Fibroblast of lung (primary cell): ENCODE measurements at places on chromosomes 1 and 21.

DNA sequence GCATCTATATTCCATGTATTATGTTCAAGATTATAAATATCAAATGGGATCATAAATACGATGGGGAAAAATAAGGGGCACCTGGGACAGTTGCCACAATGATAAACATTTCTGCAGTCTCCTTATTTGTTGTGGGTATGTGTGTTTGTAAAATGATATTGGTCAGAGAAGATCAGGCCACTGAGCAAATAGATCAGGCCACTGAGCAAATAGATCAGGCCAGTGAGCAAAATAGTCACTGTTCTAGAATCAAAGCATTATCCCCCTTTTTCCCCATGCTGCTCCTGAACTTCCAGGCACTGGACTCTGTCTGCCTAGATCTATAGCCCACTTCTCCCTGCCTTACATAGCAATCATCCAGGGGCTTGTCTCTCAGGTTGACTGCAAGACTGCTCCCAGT is 599.8 kb upstream of the USP24 start:
- no peak for DNase-seq

GRCh38 chr1:108826081-108826635 is 30.7 kb downstream of the AKNAD1 start:
- no peak for DNase-seq

- DNase-seq, result peak; percentile 93
These were observed 4.9 kb upstream of the TNFRSF1B start for GRCh38 chr1:12161662-12162458.

GRCh38 chr1:93584261-93585003 is 97.2 kb downstream of the BCAR3 start:
- no peak for DNase-seq

DNA sequence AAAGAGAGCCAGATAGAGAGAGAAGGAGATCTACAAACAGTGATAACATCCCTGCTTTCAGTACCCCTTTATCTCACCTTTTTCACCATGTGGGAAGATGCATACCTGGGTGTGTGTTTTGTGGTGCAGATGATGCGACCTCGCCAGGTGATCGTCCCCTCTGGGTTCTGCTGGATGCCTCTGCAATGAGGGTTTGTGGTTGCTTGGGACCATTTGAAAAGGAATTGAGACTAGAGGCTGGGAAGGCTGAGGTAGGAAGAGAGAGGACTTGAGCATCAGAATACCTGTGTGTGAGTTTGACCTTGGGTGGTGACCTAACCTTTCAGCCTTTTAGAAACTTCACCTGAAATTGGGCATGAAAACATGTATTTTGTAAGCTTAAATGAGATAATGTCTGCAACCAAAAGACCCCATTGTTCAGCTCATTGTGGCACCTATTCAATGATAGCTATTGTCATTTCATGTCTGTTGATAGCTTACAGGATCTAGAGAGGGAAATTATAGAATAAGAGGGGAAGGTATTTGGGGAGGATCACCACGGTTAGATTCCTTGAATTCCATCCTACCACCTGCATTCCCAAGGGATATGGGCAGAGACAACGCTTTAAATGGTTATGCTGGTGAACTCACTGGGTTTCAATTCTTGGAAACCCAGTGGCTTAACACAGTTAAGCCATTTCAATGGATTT is 125.7 kb downstream of the IGSF21 start:
- DNase-seq, result no peak

DNA sequence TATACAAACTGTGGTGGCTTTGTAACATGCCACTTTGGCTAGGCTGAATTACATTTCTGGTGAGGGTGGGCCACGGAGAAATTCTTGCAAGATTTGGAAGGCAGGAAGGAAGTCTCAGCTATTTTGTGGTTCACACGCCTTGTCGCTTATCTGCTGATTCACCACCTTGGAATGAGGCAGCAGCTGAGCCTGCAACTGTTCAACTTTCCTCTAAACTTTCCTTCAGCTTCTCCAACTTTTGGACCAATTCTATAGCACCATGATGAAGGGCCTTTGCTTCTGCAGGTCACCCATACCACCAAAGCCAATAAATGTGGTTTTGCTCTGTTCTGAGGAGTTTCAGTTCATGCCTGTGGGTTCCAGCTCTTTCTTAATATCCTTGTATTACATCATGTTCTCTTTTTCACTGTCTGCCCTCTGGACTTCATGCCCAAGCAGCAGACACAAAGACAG is 337.6 kb upstream of the SNX7 start:
- peak; percentile 99 for DNase-seq

- DNase-seq, result no peak
These were observed 8.7 kb downstream of the ZC3H12A start for GRCh38 chr1:37482796-37483744.

- no peak for DNase-seq
These were observed 1.9 kb upstream of the SDE2 start for GRCh38 chr1:226001088-226001487.

DNA sequence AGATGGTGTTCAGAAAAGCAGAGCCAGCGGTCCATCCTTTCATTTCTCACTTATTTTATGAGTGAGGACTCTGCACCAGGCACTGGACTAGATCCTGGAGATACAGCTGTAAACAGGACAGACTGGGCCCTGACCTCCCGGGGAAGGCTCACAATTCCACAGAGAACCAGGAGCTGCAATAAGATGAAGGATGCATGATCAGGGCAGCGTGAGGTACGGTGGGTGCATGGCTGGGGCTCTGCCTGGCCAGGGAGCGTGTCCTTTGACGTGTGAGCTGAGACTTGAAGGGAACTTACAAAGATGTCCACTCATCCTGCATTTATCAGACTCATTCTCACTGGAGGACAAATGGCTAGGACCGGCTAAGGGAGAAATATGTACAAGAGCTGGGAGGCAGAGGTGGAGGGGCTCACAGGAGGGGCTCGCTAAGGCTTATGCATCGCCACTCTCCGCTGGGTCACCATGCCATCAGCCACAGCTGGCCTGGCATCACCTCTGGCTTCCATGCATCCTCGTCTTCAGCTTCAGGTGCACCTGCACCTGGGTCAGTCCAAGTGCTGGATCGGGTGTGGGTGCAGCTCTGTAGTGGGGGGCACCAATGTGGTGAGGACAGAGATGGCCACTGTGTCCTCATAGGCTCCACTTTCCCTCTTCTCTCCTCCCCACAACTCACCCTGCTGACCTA is 213.9 kb downstream of the TOMM20 start:
- DNase-seq, result no peak

DNA sequence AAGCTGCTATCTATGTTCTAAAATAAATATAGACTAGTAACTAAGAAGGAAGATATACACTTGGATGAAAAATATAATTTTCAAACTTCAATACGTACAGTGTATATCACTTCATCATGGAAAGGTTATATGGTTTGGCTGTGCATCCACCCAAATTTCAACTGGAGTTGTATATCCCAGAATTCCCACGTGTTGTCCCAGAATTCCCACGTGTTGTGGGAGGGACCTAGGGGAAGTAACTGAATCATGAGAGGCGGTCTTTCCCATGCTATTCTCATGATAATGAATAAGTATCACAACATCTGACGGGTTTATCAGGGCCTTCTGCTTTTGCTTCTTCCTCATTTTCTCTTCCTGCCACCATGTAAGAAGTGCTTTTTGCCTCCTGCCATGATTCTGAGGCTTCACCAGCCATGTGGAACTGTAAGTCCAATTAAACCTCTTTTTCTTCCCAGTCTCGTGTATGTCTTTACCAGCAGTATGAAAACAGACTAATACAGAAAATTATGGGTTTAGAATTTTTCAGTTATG is 10.7 kb downstream of the NEGR1 start:
- DNase-seq, result no peak

DNA sequence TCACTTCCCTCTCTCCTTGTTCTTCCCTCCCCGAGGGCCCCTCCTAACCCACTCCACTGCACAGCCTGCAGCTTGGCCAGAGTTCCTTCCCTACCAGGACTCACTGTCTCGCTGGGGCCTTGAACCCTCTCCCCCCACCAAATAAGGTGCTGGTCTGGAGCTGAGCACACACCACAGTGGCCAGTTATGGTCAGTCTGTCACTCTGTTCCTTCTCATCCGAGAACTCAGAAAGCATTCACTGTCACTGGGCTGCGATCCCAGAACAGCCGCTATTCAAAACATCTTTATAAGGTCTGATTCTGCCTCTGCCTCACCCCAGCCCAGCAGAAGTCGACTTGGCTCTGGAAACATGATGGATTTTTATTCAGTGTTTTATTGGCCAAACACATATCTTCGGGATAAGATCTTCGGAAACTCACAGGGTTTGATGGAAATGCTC is 19.8 kb upstream of the LBR start:
- peak; percentile 60 for DNase-seq

DNA sequence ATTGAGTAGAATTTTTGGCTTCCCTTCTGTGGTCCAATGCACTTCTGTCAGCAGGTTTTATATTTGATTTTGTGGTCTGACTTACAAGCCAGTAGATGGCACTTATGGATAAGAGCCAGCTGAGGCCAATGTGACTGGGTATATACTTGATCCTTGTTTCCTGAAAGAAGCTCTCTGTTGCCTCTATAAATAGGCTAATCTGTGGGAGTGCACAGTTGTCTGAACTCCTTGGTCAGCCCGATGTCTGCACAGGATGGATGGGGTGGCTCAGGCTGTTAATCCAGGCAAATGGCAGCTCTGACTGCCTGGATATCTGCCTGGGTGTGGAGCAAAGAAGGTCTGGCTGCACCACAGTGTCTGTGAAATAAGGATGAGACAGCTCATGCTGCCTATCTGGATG is 1183.7 kb upstream of the PRMT6 start:
- DNase-seq, result no peak

DNA sequence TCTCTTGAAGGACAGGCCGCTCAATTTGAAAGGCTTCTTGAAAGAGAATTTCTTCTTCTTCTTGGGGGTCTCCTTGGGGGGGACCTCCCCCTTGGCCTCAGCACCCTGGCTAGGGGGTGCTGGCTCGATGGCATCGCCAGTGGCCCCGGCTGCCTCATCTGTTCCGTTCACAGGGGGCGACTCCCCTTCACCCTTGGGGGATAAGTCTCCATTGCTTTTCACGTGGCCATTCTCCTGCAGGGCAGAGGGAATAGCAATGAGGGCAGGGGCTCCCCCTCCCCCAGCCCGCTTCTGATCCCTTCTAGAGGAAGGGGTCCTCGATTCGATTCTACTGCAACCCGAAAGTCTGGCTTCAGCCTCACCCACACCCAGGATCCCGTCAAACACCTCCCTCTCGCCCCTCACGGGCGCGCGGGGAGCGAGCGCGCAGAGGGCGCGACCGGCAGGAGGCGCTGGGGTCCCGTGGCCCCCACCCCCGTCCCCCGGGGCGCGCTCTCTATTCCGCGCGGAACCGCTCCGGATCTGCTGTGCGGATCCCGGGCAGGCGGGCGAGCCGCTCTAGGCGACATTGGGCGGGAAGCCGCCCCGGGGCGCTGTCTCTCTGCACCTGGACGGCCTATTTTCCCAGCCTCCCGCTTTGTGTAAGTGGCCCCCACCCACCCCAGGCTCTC is 1.0 kb downstream of the MARCKSL1 start:
- DNase-seq, result peak; percentile 37

- no peak for DNase-seq
These were observed 39.3 kb downstream of the CDKN2C start for GRCh38 chr1:51009381-51009780.

DNA sequence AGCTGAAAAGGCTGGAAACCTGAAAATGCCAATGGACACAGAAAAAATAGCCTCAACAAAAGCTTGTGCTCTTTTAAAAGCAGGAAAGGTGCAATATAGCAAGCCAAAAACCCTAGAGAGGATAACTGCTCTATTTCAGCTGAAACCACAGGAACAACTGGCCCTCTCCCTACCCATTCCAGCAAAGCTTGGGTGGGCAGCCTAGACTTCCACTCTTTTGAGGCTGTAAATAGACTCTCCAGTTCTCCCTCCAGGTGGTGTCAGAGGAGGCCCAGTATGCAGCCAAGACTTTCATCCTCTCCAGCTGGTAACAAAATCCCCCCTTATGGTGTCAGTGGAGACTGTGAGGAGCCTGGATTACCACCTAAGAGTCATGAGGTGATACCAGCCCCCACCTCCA is 206.9 kb upstream of the PLD5 start:
- DNase-seq, result no peak

DNA sequence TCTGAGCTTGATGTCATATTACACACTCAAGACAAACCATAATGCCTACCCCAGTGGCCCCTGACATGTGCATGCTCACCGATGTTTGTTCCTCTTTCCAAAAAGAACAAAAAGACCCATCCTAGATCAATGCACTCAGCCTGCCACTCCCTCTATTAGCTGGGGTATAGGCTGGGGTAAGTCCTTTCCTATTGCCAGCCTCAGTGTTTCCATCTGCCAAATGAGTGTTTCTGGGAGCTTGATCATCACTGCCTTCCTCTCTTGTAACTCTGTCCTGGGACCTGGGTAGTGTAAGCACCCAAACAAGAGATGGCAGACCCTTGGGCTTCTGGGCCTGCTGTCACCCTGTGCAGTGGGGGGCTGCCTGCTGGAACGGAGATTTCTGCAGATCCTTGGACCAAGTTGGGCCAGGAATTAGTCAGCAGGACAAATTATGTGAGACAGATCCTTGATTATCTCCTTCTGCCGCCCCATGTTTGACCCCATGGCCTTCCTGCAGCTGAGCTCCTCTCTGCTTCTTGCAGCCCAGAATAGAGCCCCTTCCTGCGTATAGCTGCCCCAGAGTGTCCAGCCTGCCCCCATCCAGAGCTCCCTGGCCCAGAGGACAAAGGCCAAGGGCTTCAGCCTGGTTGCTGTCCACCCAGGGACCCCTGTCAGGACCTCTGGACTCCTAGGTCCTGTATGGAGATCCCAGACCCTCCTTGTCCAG is 31.5 kb upstream of the LRP8 start:
- no peak for DNase-seq

DNA sequence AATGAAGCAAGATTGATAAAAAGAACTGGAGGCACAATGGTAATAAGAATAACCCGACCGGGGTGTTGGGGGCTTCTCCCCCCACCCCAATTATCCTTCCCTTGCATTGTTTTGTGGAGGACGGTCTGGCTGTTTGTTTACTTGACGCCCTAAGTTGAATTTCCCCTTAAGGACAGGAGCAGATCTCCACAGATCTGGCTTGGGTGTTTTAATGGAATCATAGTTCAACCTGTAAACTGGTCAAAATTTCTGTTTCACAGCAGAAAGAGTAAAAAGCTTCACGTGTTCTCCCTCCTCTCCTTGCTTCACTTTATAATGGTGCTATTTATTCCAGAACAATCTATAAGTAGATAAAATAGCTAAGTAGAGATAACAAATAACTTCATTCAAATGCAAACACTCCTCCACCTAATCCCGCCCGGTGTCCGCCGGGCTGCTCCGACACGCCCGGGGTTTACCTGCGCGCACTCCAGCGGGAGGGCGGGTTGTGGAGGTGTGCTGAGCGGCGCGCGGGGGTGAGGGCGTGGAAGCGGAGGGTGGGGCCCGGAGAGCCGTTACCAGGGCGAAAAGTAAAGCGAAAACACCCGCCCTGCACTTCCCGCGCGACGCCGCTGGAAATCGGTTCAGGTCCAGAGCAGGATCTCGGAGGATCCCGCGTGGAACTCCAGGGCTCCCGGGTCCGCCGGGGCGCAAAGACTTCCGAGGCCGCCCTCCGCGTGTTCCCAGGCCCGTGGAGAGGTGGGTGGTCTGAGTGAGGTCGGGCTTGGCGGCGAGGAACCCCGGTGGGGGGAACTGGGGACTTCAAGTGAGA is 2.0 kb upstream of the ATF3 start:
- no peak for DNase-seq

DNA sequence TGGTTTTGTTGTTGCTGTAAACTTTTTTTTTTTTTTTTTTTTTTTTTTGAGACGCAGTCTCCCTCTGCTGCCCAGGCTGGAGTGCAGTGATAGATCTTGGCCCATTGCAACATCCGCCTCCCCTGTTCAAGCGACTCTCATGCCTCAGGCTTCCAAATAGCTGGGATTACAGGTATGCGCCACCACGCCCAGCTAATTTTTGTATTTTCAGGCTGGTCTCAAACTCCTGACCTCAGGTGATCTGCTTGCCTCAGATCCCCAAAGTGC is 78.9 kb upstream of the SLC45A1 start:
- peak; percentile 76 for DNase-seq
